Hematopoietic multipotent progenitor cell (in vitro differentiated cells): ENCODE measurements at places on chromosomes 4 and X. TPM values are rescaled to one million over a fixed set of nuclear protein-coding genes. Genes with fewer than 3 reads are reported as not detected.

- DNase-seq, result no peak
These were observed 7.9 kb downstream of the TRIM2 start for GRCh38 chr4:153211986-153212728.

Gene NXF3
- total RNA-seq, result under 0.01 TPM

DNA sequence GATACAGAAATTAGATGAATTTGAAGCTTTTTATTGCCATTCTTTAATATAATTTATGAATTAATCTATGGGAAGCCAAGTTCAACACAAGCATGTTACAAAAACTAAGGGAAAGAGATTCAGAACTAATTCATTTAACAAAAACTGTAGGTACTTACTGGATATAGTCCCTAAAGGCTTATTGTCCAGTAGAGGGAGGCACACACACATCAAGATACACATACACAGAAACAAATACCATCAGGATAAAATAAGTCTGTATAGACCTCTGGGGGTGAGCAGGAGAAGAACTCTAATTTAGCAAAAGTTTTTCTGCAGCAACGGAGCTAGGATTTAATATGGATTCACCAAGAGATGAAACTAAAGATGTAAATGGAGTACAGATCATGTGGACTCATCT, 83.0 kb upstream of the IL13RA1 start:
- DNase-seq, result peak; percentile 12

- no peak for DNase-seq
These were observed 17.3 kb upstream of the FGF5 start for GRCh38 chr4:80249144-80249543.
